ENCODE measurements at places on chromosomes 6 and 20.

GRCh38 chr6:112827793-112828192 is 480.7 kb downstream of the RFPL4B start:
- peak; percentile 77 for DNase-seq

DNA sequence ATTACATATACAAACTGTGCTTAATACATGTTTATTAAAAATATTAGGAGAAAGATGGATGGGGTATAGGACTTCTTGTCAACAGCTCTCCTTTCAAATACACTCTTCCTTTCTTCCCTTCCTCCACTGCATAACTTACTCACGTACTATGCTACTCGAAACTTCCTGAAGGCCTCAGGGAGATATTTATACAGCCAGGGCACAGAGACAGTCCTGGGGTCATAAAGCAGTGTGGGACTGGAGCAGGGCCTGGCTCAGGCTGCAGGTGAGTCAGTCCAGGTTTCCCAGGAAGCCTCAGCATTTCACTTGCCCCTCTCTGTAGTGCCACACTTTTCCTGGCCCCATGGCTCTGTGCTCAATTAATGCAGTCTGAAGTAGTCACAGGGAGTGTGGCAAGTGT is 157.0 kb downstream of the UBE3D start:
- DNase-seq: no peak

GRCh38 chr6:77650098-77650663 is 2.7 kb upstream of the MEI4 start:
- DNase-seq: peak; percentile 8

- DNase-seq: no peak
Measured at GRCh38 chr6:96032661-96033060, 16.9 kb downstream of the FUT9 start.

DNA sequence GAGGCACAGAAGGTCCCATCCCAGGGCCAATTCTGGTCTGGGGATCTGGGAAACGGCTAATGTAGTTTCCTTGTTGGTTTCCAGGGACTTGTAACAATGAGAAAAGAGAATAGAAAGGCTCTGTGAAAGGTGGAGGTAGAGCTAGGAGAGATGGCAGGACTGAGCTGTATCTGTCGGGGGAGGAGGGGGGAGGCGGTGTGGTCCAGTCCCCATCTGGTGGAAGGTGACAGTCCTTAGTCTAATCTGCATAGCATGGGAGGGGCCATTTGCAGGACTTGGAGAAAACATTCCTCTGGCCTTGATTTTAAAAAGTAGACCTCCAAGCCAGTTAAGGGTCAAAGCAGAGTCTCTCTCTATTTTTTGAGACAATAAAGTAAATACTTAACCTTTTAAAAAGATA is 137.1 kb downstream of the DNAH8 start:
- DNase-seq: no peak

DNA sequence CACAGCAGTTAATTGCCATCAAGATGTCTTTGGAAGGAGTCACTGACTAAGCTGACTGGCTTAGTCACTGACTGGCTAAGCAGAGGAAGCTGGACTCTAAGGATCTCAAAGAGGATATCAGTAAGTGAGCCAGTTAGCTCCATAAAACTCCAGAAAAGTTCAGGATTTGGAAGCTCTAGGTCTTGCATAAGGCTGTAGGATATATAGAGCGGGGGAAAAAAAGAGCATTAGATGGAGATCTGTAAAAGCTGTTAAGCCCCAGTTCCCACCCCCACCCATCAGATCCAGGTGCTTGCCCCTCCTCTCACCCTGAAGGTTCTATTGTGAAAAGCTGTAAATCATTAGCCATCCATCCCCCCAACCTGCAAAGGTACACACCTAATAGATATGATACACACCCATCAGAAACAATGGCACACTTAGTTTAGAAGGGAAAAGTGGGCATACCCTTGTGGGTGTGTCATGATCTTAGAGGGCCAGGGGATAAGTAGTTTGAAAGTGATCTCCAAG is 32.2 kb downstream of the CARMIL1 start:
- no peak for DNase-seq

GRCh38 chr6:106608080-106608668 is 21.1 kb downstream of the RTN4IP1 start:
- DNase-seq: peak; percentile 81

DNA sequence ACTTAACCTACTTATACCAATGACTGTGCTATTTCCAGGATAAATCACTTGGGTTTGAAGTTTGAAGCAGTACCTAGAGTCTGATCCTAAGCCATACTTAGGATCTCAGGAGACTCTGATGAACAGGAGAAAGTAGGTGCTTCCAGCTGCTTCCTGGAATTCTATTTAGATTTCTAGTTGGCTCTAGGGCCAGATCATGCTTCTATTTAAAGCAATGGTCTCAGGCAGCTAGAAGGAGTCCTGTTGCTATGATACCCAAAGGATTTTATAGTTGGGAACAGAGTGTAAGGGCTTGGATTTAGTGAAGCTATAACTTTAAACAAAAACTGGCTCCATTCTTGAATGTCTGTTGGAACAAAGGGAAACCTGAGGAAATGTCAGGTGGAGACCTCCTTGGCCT is 52.4 kb upstream of the TINAG start:
- DNase-seq: no peak

DNA sequence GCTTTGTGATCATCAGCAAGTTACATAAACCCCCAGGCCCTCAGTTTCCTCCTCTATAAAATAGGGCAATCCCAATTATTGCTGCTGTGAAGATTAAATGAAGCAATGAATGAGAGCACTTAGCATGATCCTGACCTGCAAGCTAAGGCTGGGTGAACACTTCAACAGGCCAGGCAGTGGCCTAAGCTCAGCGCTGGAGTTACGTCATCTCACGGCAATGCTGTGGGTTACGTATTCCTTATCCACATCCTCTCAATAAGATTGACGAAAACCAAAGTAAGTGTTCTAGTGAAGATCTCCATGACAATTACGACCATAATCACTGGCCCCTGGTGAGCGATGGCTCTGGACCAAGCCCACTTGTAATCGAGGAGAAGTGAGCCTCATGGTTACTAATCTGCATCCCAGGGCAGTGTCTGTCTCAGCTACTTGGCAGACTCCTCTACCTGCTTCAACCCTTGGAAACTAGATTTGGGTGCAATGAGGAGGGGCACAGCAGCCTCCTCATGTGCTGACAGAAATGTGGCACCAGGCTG is 274.1 kb upstream of the ARID1B start:
- no peak for DNase-seq

DNA sequence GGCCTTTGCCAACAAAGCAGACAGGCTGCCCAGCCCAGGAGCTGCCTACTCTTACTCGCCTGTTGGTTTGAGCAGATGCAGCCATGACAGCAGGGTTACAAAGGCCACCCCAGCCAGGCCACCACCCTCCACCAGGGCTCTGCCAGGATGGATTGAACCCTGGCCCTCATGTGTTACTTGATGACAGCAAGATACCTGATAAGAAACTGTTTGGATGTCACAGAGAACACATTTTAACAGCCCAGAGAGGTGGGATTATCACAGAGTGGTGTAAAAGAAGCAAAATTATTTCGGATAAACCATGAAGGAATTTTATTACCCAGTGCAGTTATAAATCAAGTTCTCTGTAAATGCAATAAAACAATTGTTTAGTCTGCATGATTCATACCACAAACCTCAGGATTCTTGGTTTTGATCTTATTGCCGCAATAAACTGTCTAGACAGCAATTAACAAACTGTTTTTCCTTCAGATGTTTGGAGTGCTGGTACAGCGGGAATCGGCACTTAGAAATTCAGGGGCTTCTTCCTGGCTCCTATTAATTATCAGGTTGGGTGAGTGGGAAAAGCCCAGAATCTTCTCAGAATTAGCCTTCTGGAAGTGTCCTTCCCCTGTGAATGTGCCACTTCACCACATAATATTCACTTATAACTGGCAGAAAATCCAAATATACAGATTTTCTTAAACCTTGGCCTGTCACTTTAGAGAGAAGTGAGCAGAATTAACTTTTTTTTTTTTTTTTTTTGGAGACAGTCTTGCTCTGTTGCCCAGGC is 58.0 kb upstream of the SALL4 start:
- DNase-seq: no peak

DNA sequence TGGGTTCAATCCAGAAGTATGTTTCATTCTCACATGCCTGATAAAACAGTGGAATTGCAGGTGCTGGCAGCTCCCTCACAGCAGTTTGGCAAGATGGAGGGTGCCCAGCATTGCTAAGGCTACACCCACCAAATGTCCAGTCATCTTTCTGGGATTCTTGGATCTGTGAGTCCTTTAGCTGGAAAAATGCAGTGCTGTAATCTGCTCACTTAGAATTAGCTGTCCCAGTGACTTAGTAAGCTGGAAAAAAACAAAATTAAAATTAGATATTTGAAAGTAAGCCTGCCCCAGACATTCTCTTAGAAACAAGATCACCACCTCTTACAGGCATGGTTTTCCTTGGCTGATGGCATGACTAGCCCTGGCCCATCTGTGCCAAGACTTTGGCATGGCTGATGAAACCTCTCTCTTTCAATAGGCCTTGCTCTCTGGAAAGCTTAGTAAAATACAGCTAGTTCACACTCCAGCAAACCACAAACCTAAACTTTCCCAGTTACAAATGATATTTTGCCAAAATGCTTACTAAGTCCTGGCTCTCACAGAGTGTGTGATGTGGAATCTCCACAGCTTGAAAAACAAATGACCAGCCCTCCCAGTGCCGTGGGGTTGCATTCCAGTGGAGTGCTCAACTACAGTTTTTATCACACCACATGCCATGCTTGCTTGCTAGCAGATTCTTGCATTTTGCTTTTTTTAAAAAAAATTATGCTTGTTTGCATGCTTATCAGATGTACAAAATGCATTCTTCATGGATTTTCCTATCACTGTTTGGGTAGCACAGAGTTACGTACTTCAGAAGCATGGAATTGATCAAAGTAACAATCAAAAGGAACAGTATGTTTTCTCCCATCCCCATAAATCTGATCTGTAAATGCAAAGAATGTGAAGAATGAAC is 261.5 kb downstream of the EYA4 start:
- no peak for DNase-seq

GRCh38 chr20:7025635-7026034 is 258.1 kb downstream of the BMP2 start:
- no peak for DNase-seq

DNA sequence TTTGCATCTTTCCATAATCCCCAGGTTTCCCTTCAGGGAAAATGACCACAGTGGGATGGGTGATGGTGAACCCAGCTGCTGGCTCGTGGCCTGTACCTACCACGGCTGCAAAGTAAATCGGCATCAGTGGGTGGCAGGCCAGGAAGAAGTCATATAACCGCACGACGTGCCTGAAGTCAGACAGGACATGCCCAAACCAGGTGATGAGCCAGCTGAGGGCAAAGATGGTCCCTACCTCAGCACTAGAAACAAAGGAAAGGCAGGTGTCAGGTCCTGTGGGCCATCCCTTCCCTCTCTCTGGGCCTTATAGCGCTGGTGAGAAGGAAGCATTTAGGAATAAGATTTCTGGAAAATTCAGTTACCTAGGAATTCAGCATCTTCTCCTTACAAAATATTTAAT is 22.2 kb downstream of the TBC1D20 start:
- DNase-seq: no peak

Data from GM12865 (cell line).